Left cardiac atrium (tissue), 4 donors: ENCODE measurements at places on chromosomes 5 and 9.

GRCh38 chr9:81789721-81790120 is 100.4 kb upstream of the TLE1 start:
- DNase-seq, result no peak

GRCh38 chr5:77983482-77984199 is 207.5 kb upstream of the TBCA start:
- DNase-seq, result no peak

DNA sequence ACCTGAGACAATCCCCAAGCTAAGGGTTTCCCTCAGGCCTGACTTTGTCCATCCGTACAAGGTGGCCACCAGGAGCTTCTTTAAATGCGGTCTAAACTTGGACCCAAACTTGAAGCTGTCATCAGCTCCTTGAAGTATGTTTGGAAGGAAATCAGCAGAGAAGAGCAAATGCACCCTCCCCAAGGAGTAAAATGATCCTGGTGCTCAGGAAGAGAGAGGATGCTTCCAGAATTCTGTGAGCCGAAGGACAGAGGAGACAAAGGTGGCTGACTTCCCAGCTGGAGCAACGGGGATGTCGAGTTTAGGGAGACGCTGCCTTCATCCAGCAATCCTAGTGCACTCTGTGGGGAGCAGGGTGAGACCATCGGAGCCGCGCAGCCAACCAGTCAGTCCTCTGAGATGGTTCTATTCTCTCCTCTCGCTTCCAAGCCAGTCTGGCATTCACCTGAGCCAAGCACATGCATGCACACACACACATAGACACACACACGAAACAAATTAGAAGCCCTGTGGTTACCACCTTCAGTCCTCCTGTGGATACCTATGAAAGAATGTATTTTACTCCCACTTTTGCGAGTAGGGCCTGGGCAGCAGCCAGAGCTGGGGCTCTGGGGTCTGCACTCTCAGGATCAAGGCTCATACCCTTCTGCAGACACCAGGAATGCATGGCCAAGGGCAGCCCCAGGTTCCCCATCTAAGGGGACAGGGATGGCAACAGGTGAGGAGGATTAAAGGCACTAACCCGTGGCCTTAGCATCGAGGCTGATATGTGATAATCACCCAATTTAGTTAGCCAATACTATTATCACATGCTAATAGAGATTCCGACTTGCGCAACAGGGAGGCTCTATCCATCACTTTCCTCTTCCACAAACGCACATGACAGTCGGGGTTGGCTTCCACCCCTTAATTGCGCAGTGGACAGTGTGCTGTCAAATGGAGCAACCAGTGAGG is 75.8 kb downstream of the GTF3C4 start:
- no peak for DNase-seq

DNA sequence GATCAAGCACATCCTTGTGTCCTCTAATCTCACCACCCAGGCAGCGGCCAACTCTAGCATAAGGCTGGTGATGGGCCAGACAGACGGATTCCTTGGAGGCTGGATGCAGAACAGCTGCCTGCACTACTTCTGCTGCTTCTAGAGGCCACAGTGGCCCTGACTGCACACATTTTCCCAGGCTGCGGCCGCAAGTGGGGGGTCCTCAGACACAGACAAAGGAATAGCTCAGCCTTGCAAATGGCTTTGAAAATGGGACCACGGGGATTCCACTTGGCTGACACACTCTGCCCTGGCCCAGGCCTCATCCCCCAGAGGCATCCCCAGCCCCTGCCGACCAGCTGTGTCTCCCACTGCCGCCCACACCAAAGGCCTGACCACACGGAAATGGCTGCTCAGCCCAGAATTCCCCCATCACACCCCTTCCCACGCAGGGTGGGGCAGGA is 540.8 kb downstream of the BNC2 start:
- DNase-seq, result no peak

- DNase-seq, result no peak
Observed at GRCh38 chr5:32099486-32100035, 74.6 kb downstream of the GOLPH3 start.

DNA sequence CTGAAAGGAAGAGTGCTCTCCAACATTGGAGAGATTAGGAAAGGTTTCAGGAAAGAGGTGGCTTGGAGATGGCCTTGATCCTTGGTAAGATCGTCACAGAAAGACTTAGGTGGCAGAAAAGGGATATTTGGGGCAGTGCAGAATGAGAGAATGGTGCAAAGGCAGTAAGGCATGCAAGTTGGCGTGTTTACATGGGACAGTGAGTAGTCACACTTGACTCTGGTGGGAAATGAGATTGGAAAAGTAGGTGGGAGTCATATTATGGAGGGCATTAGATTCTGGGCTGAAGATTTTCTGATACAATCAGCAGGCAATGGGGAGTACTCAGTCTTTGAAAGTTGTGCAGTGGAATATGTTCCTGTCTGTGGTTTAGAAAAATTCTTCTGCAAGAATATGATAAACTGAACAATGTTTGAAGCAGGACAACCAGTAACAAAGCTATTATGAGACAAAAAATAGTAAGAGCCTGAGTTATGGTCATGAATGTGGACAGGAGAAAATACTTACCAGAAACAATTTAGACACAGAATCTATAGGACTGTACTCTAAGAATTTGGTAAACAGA is 76.2 kb upstream of the ANKRD55 start:
- no peak for DNase-seq

GRCh38 chr9:33780276-33780675 is 15.1 kb upstream of the PRSS3 start:
- no peak for DNase-seq
